SHP77 treated with DMSO at 0.1 percent for 48 hours (cell line): ENCODE measurements at places on chromosomes 12 and 14.

DNA sequence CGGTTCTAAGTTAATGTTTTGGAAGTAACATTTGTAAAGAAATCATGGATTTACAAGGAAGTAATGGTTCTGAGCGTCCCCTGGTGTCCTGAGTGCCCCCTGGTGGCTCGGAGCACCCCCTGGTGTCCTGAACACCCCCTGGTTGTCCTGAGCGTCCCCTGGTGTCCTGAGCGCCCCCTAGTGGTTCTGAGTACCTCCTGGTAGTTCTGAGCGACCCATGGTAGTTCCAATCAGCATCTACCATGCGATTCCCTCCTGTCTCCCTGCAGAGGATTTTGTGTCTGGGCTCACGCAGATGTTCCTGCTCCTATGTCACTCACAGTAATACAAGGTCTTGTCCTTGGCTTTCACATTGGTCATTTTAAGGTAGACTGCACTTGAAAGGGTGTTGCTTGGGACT is 1352.9 kb downstream of the TMEM121 start:
- DNase-seq: no peak

DNA sequence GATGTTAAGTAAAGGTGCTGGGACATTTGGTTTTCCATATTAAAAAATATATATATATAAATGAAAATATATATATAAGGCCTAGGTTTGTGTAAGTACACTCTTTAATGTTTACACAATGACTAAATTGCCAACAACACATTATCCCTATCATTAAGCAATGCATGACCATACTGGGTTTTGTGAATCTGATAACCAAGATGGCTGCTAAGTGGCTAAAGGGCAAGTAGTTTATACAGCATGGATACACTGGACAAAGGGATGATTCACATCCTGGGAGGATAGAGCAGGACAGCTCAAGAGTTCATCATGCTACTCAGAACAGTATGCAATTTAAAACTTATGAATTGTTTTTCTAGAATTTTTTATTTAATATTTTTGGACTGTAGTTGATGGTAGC is 89.3 kb downstream of the FIGNL2 start:
- DNase-seq: no peak

DNA sequence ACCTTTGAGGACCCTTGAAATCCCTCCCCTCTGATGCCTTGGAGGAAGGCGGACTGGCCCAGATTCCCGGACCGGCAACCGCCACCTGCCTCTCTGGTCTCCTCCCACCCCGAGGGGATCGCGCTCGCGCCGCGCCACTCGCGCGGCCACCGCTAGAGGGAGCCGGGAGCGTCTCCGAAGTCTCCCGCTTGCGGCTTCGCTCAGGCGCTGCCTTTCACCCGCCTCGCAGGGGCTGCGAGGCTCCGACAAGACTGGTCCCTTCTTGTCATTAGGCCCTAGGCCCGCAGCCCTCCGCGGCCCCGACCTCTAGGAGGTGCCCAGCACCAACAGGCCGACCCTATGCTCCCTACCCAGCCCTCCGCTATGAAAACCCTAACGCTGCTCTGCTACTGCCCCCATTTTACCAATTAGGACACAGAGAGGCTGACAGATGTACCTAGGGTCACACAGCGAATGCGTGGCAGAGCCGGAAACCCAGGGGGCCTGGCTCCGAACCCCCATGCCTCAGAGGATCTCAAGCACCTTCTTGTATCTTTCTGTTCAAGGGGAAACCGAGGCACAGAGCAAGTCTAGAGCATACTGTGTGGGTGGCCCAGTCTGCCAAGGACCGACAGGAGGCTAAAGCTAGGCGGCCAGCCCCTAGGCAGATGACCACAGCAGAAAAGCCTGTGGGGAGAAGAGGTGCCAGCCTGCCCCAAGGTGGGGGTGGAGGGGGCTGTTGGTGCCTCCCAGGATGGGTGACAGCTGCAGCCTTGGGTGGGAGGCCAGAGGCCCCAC is 21.4 kb upstream of the VSX2 start:
- peak; percentile 17 for DNase-seq

DNA sequence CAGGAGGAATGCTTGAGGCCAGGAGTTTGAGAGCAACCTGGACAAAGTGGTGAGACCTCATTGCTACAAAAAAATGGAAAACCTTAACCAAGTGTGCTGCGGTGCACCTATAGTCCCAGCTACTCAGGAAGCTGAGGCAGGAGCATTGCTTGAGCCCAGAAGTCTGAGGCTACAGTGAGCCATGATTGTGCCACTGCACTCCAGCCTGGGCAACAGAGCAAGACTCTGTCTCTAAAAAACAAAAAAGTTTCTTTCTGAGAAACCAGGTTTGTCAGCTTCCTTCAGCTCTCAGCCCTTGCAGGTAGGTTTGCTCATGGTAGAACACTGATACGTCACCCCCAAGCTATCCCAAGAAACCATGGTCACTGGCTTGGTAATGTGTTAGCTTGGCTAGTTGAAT is 20.0 kb upstream of the MORN3 start:
- no peak for DNase-seq

GRCh38 chr12:52060498-52061177 is 9.1 kb upstream of the ATG101 start:
- no peak for DNase-seq

- no peak for DNase-seq
Observed at GRCh38 chr14:34029921-34030334, 79.1 kb upstream of the EGLN3 start.

GRCh38 chr12:116236148-116236731 is 41.3 kb downstream of the MED13L start:
- DNase-seq: peak; percentile 66

DNA sequence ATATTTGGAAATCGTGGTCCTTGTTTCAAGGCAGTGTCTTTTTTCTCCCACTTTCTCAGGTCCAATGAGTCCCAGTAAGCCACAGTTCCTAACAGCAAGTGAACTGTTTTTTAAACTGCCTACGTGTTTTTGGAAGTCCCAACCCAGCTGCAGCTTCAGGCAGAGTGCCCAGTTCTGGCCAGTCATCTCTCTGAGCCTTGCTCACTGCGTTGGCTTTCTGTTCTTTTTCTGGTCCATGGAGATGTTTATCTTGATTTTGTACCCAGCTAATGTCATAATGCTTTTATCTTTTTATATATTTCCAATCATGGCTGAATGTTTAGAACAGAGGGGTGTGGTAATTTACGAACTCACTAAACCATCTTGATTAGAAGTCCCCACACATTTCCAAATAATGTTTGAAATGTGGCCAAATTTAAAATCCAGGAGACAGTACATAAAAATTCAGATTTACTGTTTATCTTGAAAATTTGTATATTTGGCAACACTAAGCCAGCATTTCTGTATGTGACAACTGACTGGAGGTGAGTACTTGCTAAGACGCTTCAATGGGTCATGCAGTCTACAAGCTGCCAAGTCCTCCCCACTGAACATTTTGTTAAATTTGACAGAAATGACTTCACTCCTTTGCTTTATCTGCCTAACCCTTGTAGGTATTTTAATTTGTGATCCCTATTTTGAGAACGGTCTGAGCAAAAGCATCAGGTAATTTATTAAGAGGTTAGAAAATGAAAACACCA is 46.1 kb upstream of the OTOGL start:
- peak; percentile 0 for DNase-seq

DNA sequence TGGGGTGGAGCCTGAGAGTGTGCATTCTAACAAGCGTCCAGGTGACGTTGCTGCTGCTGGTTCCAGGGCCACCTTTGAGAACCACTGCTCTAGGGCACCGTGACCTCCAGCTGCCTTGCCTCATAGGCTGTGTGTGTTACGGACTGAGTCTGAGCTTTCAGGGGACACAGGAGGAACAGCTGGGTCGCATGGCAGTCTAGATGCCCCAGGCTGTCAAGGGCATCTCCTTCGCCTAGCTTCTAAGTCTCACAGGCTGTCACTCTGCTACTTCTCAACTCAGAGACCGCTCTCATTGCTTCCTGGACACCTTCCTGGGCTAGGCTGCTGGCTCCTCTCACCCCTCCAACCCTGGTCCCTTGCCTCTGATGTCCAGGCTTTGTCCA is 965 bp downstream of the KRT73 start:
- no peak for DNase-seq

DNA sequence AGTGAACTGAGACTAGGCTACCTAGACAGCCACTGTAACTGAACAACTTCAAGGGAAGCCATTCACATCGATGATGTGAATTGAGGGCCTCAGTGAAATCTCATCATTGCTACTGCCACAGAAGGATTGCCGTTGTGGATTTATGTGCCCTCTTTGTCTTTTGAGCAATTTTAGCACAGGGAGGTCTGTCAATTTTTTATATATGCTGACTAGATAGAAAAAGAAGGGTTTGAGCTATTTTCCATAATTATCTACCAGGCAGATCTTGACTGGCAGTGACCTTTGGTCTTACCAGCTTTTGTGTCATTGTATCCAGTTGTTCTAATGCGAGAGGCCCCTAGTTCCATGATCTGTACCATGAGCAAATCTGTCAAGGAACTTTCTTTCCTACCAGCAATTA is 179.4 kb downstream of the ERC1 start:
- no peak for DNase-seq

DNA sequence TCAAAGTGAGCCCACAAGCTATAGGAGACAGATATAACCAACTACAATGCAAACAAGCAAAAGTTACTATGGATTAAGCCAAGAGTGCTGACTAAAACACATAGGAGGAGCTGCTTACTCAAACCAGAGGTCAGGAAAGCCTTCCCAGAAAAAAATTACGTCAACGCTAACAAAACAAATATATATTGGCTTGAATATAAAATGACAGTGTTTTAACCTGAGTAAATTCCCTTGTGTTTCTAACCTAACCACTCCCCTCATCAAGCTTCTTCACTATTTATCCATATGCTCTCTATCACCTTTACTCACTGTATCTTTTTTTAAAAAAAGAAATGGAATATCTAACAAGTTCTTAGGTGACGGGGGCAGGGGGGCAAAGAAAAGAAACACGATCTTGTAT is 115.9 kb downstream of the MED13L start:
- DNase-seq: peak; percentile 64
